ENCODE measurements at places on chromosomes 2 and 18.

DNA sequence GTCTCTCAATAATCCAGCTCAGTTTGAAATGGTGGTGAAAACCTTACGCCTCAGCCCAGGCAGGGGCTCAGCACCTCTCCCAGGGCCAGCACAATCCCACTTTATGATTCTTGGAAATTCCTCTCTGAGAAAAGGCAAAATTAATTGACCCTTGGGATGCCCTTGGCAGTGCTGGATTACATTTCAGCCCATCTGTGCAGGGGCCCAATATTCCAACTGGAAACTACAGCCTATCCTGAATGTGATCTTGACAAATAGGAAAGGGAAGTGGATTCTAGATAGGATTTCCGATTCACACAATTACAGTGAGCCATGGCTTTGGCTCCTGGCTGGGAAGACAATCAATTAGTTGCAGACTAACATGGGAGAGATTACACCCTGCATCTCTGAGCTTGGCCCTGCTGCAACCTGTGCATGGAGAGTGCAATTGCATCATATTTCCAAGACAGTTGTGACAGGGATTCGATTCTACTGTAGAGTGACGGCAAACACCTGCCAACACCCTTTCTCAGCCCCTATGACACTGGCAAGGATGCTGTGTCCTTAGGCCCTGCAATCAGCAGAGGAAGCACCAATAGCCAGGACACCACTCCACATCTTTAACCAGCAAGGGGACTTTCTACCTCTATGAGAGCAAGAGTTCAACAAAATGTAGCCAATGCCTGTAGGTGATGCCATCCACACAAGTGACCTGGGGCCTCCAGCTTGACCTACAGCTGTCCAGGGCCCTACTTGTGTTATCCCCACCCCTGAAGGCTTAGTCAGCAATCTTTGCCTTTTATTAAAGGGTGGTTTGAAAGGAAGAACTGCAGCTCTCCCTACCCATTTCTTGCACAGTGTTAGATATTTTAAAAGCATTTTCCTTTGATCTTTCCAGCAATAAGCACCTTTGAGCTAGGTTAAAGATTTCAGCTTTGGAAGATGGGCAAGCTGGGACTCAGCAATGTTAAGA is 187.2 kb upstream of the HS6ST1 start:
- ATAC-seq = no peak

DNA sequence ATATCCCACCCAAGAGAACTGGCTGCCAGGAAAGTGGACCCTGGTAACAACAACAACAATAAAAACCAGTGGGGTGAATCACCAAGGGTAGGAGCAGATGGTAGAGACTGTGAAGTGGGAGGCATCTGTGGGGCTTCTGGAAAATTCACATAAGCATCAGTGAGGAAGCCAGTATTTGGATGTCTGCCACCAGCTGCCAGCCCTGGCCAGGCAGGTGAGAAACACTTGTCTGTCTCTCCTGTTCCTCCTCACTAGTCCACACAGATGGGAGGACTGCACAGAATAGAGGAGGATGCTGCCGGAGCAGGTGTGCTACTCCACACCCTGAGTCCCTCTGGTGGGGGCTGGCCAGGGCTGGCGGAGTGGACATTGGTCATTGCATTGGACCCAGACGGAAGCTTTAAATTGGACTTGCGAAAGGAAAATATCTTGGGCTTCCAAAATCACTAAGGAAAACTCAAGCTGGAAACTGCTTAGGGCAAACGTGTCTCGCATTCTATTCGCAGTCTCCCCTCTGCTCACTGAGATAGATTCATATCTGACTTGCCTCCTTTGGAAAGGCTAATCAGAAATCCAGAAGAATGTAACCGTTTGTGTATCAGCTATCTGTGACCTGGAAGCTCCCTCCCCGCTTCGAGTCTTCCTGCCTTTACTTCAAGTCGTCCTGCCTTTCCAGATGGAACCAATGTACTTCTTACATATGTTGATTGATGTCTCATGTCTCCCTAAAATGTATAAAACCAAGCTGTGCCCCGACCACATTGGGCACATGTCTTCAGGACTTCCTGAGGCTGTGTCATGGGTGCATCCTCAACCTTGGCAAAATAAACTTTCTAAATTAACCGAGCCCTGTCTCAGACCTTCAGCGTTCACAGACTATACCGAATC is 69.1 kb downstream of the NAB1 start:
- no peak for ATAC-seq

GRCh38 chr18:56823986-56824565 is 172.9 kb downstream of the WDR7 start:
- ATAC-seq = no peak

- ATAC-seq = no peak
Measured at GRCh38 chr18:2825613-2826175, 21.1 kb upstream of the EMILIN2 start.

- ATAC-seq = peak; percentile 57
Measured at GRCh38 chr2:71545572-71546274, 92.4 kb downstream of the DYSF start.
